ENCODE measurements at places on chromosomes 13 and 19. TPM values are rescaled to one million over a fixed set of nuclear protein-coding genes. Genes with fewer than 3 reads are reported as not detected.

The ZBTB7A gene
- total RNA-seq, result 3.4 TPM

The INAFM1 gene
- total RNA-seq, result 5.0 TPM

The NUFIP1 gene
- 6.3 TPM for total RNA-seq

The NLRP11 gene
- not detected for total RNA-seq

The ALDH16A1 gene
- 7.5 TPM for total RNA-seq

The CABP5 gene
- not detected for total RNA-seq

The PEG3 gene
- total RNA-seq, result 63.5 TPM

The ZNF737 gene
- 136 TPM for total RNA-seq

The FGF14 gene
- 61.0 TPM for total RNA-seq

The RUBCNL gene
- 3.4 TPM for total RNA-seq
